Stimulated activated CD4-positive, alpha-beta T cell treated with anti-CD3 and anti-CD28 coated beads, Interleukin-15, amount 100 ng/mL, for 48 hours (primary cell): ENCODE measurements at places on chromosomes 11 and 22.
A peak's percentile ranks its signal among the peaks of the same experiment; 100 is the strongest.

DNA sequence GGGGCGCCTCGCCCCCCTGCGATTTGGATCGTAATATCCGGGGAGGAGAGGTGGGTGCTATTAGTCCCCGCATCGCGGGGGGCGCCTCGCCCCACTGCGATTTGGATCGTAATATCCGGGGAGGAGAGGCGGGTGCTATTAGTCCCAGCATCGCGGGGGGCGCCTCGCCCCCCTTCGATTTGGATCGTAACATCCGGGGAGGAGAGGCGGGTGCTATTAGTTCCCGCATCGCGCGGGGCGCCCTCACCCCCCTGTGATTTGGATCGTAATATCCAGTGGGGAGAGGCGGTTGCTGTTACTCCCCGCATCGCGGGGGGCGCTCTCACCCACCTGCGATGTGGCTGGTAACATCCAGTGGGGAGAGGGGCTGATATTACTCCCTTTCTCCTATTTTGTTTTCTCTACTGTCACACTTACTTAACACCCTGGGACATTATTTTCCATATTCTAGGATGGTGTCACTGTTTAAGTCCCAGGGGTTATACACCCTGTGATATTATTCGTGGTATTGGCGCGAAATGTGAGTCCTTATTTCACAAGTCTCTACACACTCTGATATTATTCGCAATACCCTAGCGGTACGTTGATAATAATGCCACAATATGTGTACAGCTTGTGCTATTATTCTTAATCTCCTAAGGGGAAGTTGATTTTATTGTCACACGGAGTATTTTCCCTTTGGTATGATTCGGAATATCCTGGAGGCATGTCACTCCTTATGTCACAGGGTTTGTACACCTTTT is 57.8 kb upstream of the ALDH3B2 start:
- peak; percentile 17 for DNase-seq

- no peak for DNase-seq
Observed at GRCh38 chr22:44365191-44365590, 52.4 kb upstream of the SHISAL1 start.

GRCh38 chr11:134050541-134051383 is 18.1 kb upstream of the JAM3 start:
- DNase-seq = peak; percentile 53

DNA sequence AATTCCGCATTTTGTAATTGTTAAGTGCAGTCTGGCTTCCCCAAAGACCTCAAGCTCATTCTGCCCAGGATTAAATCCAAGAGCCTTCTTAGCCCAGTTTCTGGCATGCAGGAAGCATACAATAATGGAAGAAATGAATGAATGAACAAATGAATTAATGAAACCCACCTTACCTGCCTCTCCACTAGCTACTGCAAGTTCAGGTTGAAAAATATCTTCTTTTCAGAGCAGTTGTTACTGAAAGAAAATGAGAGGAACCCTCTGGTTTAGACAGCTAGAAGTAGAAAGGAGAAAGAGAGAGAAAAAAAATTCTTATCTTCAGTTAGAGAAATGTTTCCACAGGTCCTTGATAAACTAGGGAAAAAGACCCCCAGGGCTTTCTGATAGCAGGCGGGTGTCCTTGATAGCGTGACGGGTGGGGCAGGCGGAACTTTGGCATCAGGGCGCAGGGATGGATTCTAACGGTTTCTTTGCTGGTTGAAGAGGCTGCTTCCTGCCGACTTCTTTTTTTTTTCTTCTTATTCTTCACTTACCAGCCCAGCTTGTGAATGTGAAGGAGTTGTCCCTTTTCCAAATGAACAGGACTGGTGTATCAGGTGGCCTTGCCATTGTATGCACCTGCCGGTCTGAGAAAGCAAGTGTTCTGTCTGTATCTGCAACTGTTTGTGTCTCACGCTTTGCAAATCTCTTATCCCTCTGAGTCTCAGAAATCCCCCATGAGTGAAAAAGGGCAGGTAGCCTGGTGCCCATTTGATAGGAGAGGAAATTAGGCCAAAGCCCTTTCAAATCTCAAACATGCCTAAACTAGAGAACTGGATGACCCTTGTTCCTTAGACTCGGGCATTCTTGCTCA is 10.0 kb downstream of the LMO2 start:
- no peak for DNase-seq

- no peak for DNase-seq
Observed at GRCh38 chr22:21590809-21591641, 23.5 kb downstream of the UBE2L3 start.

GRCh38 chr11:94871491-94872185 is 101.7 kb downstream of the CWC15 start:
- DNase-seq = no peak

DNA sequence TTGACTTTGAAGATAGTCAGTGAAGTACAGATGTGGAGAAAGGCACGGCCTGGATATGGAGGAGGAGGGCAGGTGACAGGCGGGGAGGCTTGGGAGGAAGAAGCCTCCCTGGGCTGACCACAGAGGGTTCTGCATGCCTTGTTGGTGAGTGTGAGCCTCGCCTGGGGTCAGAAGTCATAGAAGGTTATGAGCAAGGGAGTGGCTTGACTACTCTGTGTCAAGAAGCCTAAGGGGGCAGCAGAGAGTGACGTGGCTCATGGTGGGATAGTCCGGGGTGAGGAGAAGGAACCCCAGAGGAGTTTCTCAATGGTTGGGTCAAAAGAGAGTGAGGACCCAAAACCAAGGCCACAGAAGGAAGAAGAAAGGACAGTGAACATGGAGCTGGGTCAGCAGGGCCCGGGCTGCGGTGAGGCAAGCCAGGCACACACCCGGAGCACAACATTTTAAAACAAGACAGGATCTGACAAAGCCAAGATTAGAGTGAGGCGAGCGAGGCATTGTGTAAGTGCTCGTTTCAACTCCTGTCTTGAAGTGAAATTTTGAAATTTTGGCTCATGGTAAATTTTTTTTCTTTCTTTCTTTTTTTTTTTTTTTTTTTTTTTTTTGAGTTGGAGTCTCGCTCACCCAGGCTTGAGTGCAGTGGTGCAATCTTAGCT is 31.9 kb downstream of the PDGFB start:
- DNase-seq = no peak

DNA sequence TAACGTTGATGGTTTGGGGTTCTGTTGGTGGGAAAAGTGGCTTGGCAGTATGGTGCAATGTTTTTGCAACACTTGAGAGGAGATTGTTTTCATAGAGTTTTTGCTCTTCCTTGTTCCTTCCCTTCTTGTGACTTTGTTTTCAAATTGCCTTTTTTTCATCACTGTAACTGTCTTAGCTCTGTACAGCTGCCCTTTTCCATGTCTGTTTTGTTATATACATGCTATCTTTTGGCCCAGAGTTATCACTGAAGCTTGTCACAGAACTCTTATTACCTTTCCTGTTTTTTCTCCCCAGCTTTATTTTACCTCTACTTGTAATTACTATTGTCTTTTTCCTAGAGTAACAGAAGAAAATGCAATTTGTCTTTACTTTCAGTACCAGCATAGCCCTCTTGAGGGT is 154.1 kb downstream of the DDX10 start:
- no peak for DNase-seq

- DNase-seq = no peak
Observed at GRCh38 chr11:29534836-29535235, 482.0 kb downstream of the KCNA4 start.

GRCh38 chr22:27952779-27953178 is 33.7 kb upstream of the PITPNB start:
- DNase-seq = no peak

DNA sequence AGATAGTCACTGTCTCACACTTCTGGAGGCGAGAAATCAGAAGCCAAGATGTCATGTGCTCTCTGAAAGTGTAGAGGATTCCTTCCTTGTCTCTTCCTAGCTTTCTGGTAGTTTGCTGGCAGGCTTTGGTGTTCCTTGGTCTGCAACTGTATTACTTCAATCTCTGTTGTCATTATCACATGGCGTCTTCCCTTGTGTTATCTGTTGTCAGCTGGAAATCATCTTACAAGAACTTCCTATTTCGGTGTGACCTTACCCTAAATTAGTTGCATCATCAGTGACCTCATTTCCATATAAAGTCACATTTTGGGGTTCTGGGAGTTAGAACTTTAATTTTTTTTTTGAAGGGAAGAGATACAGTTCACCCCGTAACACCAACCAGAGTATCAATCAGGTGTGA is 3.3 kb upstream of the LIN7C start:
- no peak for DNase-seq

DNA sequence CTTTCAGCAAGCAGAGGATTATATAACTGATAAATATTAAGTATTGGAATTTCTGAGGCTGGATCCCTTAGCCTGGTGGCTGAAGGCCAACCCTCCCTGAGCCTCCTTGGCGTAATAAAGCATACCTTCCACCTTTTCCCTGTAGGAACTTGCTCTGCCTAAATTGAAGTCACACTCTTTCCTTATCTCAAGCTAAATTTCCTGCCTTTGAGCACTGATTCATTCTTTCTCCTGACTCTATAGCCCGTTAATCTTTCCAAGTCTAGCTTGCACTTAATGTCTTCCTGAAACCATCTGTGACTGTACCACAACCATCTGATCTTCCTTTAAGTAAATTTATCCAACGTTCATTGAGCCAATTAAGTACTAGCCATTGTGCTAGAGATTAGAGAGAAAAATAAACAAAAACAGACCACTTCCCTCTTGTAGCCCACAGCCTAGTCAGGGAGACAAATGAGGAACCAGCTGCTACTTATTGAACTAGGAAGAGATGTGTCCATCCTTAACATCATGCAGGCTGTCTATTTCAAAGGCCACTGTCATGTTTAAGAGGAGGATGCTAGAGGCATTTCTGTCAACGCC is 62.9 kb downstream of the GRK3 start:
- DNase-seq = no peak

GRCh38 chr11:114155116-114155515 is 95.6 kb downstream of the ZBTB16 start:
- DNase-seq = no peak

DNA sequence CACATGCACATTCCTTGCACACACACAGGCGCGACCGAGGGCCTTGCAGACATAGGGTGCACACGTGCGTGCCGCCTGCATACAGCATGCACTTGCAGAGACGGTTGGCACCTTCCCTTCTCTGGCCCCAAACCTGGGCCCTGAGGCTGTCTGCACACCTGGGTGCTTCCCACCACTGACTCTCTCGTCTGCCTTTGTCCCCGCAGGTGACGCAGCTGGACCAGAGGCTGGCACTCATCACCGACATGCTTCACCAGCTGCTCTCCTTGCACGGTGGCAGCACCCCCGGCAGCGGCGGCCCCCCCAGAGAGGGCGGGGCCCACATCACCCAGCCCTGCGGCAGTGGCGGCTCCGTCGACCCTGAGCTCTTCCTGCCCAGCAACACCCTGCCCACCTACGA is 38.0 kb downstream of the CDKN1C start:
- no peak for DNase-seq

DNA sequence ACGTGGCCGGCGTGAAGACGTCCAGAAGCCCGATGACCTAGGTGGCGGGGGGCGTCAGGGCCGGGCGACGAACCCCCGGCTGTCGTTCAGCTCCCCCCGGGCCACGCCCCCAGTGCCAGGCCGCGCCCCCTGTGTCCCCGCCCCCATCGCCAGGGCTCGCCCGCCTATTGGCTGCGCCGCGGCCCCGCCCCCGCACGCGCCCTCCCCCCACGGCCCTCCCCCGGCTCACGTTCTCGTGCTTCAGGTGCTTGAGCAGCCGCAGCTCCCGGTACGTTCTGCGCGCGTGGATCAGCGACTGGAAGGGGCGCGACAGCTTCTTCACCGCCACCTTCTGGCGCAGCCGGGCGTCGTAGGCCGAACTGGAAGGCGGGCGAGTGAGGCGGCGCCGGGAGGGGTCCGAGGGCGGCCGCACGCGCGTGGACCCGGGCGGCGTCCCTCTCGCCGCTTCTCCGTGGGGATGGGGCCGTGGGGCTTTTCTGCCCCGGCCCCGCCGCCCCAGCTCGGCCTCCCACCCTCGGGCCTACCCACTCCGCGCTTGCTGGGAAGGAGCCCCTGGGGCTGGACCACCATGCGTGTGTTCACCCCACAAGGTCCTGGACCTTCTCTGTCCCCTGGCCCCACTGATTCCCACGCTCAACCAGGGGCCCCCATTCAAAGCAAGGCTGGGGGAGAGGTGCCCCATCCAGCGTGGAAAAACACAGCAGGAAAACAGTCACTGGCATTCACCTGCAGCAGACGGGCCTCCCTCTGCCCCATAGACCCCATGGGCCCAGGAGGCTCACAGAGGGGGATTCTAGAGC is 2.4 kb downstream of the MAPK11 start:
- DNase-seq = peak; percentile 50

DNA sequence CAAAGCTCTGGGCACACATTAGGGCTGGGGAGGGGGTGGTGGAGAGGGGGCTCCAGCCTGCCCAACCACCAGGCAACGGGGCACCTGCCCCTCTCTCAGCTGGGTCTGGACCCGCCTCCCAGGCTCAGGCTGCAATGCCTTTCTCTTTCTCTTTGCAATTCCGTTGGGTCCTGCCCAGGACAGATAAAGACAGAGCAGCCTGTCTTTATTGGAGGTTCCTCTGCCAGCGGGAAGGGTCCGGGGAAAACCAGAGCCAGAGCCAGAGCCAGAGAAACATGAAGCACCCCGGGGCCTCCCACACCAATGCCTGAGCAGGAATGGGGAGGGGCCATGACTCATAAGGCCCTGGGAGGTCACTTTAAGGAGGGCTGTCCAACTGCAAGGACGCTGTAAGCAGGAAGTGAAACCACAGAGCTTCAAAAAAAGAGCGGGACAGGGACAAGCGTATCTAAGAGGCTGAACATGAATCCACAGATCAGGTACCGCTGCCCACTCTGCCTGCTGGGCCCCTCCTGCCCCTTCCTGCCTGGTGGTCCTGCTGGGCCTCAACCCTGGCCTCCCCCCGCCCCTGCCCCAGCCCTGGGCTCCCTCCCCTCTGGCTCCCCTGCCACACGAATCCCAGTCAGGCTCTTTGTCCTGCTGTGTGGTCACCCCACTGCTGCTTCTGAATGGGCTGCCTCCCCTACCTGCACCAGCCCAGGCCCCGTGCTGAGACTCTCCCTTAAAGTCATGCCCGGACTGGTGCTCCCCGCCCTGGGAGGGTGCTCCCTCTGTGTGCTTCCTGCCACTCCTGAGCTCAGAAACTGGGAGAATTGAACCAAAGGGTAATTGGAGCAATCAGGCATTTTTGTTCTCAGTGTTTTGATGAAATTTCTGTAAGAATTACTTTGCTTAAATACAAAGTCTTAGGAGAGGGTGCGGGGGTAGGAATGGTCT is at the start of gene APOBEC3B:
APOBEC3B (plus strand) TSS at position 356 of the 936 bp plus-strand sequence; CDS start at position 463, 107 bp downstream.
- DNase-seq = peak; percentile 36

DNA sequence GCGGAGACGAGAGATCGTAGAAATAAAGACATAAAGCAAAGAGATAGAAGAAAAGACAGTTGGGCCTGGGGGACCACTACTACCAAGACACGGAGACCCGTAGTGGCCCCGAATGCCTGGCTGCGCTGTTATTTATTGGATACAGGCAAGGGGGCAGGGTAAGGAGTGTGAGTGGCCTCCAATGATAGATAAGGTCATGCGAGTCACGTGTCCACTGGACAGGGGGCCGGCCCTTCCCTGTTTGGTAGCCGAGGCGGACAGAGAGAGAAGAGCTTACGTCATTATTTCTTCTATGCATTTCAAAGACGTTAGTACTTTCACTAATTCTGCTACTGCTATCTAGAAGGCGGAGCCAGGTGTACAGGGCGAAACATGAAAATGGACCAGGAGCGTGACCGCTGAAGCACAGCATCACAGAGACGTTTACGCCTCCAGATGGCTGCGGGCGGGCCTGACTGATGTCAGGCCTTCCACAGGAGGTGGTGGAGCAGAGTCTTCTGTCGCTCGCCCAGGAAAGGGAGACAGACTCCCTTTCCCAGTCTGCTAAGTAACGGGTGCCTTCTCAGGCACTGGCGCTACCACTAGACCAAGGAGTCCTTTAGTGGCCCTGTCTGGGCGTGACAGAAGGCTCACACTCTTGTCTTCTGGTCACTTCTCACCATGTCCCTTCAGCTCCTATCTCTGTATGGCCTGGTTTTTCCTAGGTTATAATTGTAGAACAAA is 24.8 kb downstream of the PPP6R2 start:
- DNase-seq = no peak
